ENCODE measurements at places on chromosomes 7 and 10.

GRCh38 chr7:69873512-69873911 is 275.2 kb downstream of the AUTS2 start:
- H3K36me3 ChIP-seq: no peaks in the 10 kb centered on the region
- H3K27ac ChIP-seq: no peak overlapping the region
- no peak overlapping the region for H3K4me3 ChIP-seq
- DNase-seq: no peak
- H3K27me3 ChIP-seq: no peaks in the 10 kb centered on the region
- no peaks in the 10 kb centered on the region for H3K4me1 ChIP-seq

GRCh38 chr7:71173955-71174354 is 42.0 kb downstream of the GALNT17 start:
- H3K4me1 ChIP-seq: no peaks in the 10 kb centered on the region
- H3K36me3 ChIP-seq: no peaks in the 10 kb centered on the region
- no peaks in the 10 kb centered on the region for H3K27me3 ChIP-seq
- no peak overlapping the region for H3K4me3 ChIP-seq

DNA sequence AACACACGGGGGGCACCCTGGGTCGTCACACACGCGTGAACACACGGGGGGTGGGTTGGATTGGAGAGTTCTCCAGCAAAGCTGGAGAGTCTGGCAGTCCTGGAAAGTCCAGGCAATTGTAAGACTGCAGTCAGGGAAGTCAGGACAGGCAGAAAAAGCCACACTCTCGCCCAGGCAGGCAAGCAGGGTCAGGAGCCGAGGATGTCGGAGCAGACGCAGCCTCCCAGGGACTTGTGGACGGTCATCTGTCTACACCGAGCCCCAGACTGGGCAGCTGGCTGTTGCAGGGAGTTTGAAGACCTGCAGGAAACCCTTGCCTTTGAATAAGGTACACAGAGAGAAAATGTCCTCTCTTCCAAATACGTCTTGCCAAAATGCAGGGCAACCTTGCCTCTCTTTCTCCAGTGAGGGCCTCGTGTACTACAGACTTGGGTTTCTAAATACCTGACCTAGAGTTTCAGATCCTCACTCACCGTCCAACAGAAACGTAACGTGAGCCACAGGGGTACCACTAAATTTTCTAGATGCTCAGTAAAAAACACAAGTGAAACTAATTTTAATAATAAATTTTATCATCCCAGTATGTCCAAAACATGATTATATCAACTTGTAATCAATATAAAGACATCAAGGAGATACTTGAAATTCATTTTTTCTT is 176.7 kb downstream of the ADARB2 start:
- no peak for DNase-seq
- H3K36me3 ChIP-seq: no peaks in the 10 kb centered on the region
- no peaks in the 10 kb centered on the region for H3K27me3 ChIP-seq
- no peak overlapping the region for H3K4me3 ChIP-seq
- no peak overlapping the region for H3K27ac ChIP-seq

DNA sequence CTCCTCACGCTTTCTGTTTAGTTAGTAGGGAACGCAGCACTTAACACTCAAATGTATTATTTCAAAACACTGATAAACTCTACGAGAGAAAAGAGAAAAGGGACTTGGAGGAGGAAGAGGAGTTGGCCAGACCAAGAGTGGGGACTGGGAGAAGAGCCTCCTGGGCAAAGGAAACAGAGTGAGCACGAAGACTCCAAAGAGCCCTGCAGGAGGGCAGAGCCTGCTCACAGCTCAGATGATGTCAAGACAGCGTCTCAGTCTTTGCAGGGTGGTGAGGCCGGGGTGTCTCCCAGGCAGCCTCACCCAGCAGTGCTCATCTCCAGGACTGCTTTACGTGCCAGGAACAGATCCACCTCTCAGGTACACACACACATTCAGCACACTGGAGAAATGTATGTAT is 41.2 kb downstream of the CYTH3 start:
- H3K36me3 ChIP-seq: no peaks in the 10 kb centered on the region
- H3K27me3 ChIP-seq: no peaks in the 10 kb centered on the region
- no peak for DNase-seq
- no peak overlapping the region for H3K4me3 ChIP-seq
- H3K4me1 ChIP-seq: peaks cover 30% of the 10 kb centered on the region

DNA sequence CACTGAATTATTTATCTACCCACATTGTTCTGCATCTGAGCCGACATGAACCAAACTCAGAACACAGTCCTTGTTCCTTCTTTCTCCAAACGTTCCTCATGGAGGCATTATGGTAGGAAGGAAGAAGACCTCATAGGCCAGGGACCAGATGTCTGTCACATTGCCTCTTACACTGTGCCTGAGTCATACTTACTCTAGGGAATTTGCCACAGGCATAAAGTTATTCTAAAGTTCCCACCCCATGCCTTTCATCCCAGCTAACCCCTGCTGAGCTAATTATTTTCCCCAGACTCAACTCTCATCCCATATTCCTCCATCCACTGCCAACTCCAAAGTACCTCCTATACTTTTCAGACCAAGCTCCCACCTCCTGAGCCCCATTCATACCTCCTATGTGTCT is 21.2 kb downstream of the MAT1A start:
- DNase-seq: no peak
- H3K4me1 ChIP-seq: no peaks in the 10 kb centered on the region
- no peaks in the 10 kb centered on the region for H3K27me3 ChIP-seq
- H3K36me3 ChIP-seq: no peaks in the 10 kb centered on the region
- H3K27ac ChIP-seq: no peak overlapping the region

- no peaks in the 10 kb centered on the region for H3K27me3 ChIP-seq
- no peak overlapping the region for H3K4me3 ChIP-seq
- DNase-seq: no peak
- H3K27ac ChIP-seq: no peak overlapping the region
Observed at GRCh38 chr7:108307595-108307994, 148.6 kb downstream of the NRCAM start.

- no peak for DNase-seq
- H3K4me1 ChIP-seq: no peaks in the 10 kb centered on the region
- no peaks in the 10 kb centered on the region for H3K27me3 ChIP-seq
- H3K27ac ChIP-seq: no peak overlapping the region
Observed at GRCh38 chr7:43469051-43469450, 113.9 kb upstream of the STK17A start.

DNA sequence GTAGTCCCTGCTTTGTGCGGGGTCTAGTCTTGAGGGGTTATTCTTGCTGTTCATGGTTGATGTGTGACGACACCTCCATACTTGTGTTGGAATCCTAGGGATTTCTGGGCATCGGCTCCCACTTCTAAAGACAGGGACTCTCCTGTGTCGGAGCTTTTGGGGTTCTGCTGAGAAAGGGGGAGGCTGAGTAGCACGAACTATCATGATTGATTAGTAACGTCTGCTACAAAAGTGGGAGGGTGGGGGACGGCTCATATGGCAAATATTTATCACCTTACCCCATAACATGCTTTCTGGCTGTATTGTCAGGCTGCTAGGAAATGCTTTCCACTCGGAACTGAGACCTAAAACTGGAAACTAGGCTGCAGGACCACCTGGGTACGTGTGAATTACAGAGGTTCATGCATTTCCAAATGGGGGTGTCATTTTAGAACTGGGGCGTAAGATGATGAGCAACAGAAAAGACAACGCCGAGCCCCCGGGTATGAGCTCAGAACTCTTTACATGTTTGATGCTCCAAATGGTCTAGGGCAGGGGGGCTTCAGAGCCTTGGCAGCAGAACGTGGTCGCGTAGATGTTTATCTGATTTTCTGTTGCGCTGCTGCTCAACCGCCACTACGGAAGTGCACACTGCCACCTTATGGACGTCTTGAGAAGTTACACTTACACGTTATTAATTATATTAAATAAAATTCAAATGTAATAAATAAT is 15.1 kb upstream of the NME8 start:
- no peaks in the 10 kb centered on the region for H3K4me1 ChIP-seq
- DNase-seq: peak; percentile 32
- no peaks in the 10 kb centered on the region for H3K27me3 ChIP-seq
- H3K4me3 ChIP-seq: no peak overlapping the region

DNA sequence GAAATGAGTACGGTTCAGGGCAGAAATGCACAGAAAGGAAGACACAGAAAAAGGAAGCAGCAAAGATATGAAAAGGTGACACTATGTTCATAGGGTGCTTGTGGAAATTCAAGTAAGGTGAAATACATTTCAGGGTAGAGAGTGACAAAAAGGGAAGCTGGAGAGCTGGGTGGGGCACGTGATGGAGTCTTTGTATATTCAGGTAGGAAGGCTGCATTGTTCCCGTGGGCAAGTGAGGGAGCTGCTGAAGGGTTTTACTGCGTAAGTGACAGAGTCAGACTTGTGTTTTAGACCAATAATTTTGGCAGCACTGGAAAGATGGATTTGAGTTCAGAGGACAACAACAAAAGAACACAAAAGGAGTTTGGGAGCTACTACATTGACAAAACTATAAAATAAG is 35.3 kb upstream of the ANK3 start:
- no peaks in the 10 kb centered on the region for H3K36me3 ChIP-seq
- H3K27ac ChIP-seq: no peak overlapping the region
- H3K4me3 ChIP-seq: no peak overlapping the region
- H3K4me1 ChIP-seq: peaks cover 4% of the 10 kb centered on the region
